ENCODE measurements at places on chromosomes 5 and 9.
A peak's percentile ranks its signal among the peaks of the same experiment; 100 is the strongest.

DNA sequence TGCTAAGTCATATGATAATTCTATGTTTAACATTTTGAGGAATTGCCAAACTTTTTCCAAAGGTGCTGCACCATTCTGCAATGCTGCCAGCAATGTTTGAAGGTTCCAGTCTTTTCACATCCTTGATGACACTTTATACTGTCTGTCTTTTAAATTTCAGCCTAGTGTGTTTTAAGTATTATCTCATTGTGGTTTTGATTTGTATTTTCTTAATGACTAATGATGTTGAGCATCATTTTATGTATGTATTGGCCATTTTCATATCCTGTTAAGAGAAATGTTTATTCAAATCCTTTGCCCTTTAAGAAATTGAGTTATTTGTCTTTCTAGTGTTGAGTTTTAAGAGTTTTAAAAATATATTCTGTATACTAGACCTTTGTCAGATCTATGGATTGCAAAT, 5.0 kb upstream of the TEX48 start:
- H3K36me3 ChIP-seq: no peaks in the 10 kb centered on the region
- no peak overlapping the region for H3K27ac ChIP-seq
- no peaks in the 10 kb centered on the region for H3K27me3 ChIP-seq
- DNase-seq: no peak
- H3K4me1 ChIP-seq: peaks cover 1% of the 10 kb centered on the region
- H3K4me3 ChIP-seq: no peak overlapping the region

DNA sequence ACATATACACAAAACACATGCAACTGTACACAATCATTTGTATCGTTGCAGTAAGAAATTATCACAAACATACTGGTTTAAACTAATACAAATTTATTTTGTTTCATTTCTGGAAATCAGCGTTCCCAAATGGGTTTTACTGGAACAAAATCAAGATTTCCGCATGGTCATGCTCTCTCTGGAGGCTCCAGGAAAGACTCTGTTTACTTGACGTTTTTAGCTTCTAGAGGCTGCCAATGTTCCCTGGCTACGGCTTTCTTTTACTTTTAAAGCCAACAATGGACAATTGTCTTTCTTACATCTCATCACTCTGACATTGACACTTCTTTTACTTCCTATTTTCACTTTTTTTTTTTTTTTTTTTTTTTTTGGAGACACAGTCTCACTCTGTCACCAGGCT, 793.1 kb downstream of the CDH9 start:
- no peak for DNase-seq
- H3K36me3 ChIP-seq: no peaks in the 10 kb centered on the region
- no peaks in the 10 kb centered on the region for H3K4me1 ChIP-seq
- H3K4me3 ChIP-seq: no peak overlapping the region
- no peaks in the 10 kb centered on the region for H3K27me3 ChIP-seq

- no peaks in the 10 kb centered on the region for H3K36me3 ChIP-seq
- no peaks in the 10 kb centered on the region for H3K4me1 ChIP-seq
- no peak overlapping the region for H3K27ac ChIP-seq
- no peak overlapping the region for H3K4me3 ChIP-seq
- H3K27me3 ChIP-seq: no peaks in the 10 kb centered on the region
Measured at GRCh38 chr9:81578606-81579005, 110.7 kb downstream of the TLE1 start.

GRCh38 chr9:69456201-69456600, 131.2 kb downstream of the ENTREP1 start:
- no peak overlapping the region for H3K4me3 ChIP-seq
- no peaks in the 10 kb centered on the region for H3K4me1 ChIP-seq
- no peaks in the 10 kb centered on the region for H3K27me3 ChIP-seq
- DNase-seq: no peak

DNA sequence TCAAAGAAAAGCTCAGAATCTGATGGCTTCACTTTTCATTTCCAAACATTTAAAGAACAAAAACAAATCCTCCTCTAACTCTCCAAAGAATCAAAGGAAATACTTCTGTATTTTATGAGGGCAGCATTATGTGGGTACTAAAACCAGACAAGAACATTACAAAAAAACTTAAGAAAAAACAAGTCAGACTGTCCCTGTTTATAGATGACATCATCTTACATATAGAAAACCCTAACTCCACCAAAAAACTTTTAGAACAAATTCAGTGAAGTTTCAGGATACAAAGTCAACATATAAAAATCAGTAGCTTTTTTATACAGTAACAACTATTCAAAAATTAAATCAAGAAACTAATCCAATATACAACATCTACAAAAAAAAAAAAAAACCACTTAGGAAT, 136.2 kb downstream of the PJA2 start:
- H3K27ac ChIP-seq: no peak overlapping the region
- H3K36me3 ChIP-seq: no peaks in the 10 kb centered on the region
- no peak for DNase-seq
- H3K4me1 ChIP-seq: no peaks in the 10 kb centered on the region

- no peak overlapping the region for H3K27ac ChIP-seq
- no peaks in the 10 kb centered on the region for H3K27me3 ChIP-seq
- H3K4me3 ChIP-seq: no peak overlapping the region
- peaks cover 5% of the 10 kb centered on the region for H3K4me1 ChIP-seq
- DNase-seq: no peak
Measured at GRCh38 chr5:163377982-163378381, 59.4 kb upstream of the CCNG1 start.

- H3K27me3 ChIP-seq: no peaks in the 10 kb centered on the region
- DNase-seq: no peak
- H3K4me1 ChIP-seq: no peaks in the 10 kb centered on the region
- no peaks in the 10 kb centered on the region for H3K36me3 ChIP-seq
Measured at GRCh38 chr5:40877371-40877988, 31.8 kb upstream of the C7 start.

DNA sequence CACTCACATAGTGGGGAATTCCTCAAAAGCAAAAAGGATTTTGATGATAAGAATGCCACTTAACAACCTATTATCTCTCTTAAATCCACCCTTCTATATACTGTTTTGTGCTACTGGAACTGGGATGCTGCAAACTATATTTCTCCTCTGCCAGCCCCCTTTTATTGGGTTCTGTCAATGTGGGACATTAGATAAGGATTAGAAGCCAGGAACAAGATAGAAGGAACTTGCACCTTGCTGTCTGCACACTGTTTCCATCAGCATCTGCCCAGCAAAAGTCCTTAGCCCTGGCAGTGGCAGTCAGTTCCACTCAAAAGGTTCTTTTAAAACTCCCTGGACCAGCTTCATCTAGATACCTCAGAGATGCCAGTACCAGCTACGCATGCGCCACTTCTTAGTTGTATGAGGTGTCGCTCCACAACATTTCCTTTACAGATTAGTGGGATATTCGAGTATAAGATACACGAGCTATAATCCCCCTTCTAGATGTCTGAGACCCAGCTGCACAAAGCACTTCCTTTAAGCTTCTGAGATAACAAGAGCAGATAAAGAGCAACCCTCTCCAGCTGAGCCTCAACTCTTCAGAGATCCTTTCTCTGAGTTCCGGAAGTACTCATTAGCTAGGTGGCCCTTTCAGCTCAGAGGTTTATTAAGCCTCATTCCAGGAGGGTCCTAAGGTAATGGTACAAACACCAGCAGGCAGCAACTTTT, 45.3 kb downstream of the CERT1 start:
- no peak overlapping the region for H3K4me3 ChIP-seq
- H3K27me3 ChIP-seq: no peaks in the 10 kb centered on the region
- H3K36me3 ChIP-seq: no peaks in the 10 kb centered on the region
- H3K4me1 ChIP-seq: no peaks in the 10 kb centered on the region
- H3K27ac ChIP-seq: no peak overlapping the region

GRCh38 chr5:122078116-122079110, at the start of gene LOX:
Gene LOX (minus strand): TSS chr5:122078259. CDS start chr5:122077985, 274 bp downstream.
- no peaks in the 10 kb centered on the region for H3K27me3 ChIP-seq
- peaks cover 14% of the 10 kb centered on the region for H3K4me1 ChIP-seq
- peak within 1 kb of the TSS; percentile 30 for H3K4me3 ChIP-seq
- H3K36me3 ChIP-seq: no peaks in the 10 kb centered on the region
- H3K27ac ChIP-seq: peak within 1 kb of the TSS; percentile 47

GRCh38 chr9:135038331-135038730, 49.1 kb upstream of the OLFM1 start:
- H3K27me3 ChIP-seq: no peaks in the 10 kb centered on the region
- no peaks in the 10 kb centered on the region for H3K36me3 ChIP-seq
- no peak overlapping the region for H3K4me3 ChIP-seq
- no peaks in the 10 kb centered on the region for H3K4me1 ChIP-seq

- peak; percentile 95 for DNase-seq
- peak overlapping the region; percentile 73 for H3K27ac ChIP-seq
- no peaks in the 10 kb centered on the region for H3K27me3 ChIP-seq
Measured at GRCh38 chr9:121281614-121282276, 13.8 kb downstream of the GSN start.

DNA sequence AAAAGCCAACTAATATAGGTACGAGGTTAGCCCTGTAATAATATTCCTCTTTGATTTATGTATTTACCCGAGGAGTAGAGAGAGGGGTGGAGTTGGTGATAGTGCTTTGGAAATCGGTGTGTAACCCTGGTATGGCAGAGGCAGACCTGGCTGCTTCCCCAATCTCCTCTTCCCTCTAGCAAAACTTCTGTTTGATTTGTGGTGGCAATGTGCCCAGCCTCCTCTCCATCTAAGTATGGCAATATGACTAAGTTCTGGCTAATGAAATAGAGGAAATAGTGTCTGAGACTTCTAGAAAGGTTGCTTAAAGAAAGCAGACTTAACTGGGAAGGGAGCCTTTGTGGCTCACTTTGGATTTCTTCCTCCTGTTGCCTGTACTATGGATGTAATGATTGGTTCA, 491.1 kb downstream of the ENC1 start:
- no peak overlapping the region for H3K27ac ChIP-seq
- no peaks in the 10 kb centered on the region for H3K36me3 ChIP-seq
- no peak for DNase-seq
- H3K4me1 ChIP-seq: no peaks in the 10 kb centered on the region
- no peaks in the 10 kb centered on the region for H3K27me3 ChIP-seq
- no peak overlapping the region for H3K4me3 ChIP-seq

GRCh38 chr5:93430673-93431199, 150.3 kb downstream of the NR2F1-AS1 start:
- no peak overlapping the region for H3K4me3 ChIP-seq
- H3K36me3 ChIP-seq: no peaks in the 10 kb centered on the region
- DNase-seq: no peak
- no peaks in the 10 kb centered on the region for H3K27me3 ChIP-seq

GRCh38 chr5:134226441-134227192, 744 bp upstream of the PPP2CA start:
- no peaks in the 10 kb centered on the region for H3K36me3 ChIP-seq
- peak; percentile 72 for DNase-seq
- peaks cover 19% of the 10 kb centered on the region for H3K4me1 ChIP-seq
- peak overlapping the region; percentile 99 for H3K27ac ChIP-seq

- peak within 1 kb of the TSS; percentile 53 for H3K4me3 ChIP-seq
- no peaks in the 10 kb centered on the region for H3K36me3 ChIP-seq
- H3K4me1 ChIP-seq: peaks cover 14% of the 10 kb centered on the region
- DNase-seq: no peak
Measured at GRCh38 chr9:93183663-93184431, at the start of gene WNK2. Gene WNK2 (plus strand): TSS chr9:93184139. CDS start chr9:93184930, 791 bp downstream.

GRCh38 chr5:154190595-154191304, at the start of gene GALNT10:
Gene GALNT10 (plus strand): TSS chr5:154190733. CDS start chr5:154190867, 134 bp downstream.
- DNase-seq: peak; percentile 80
- H3K27me3 ChIP-seq: no peaks in the 10 kb centered on the region
- no peaks in the 10 kb centered on the region for H3K4me1 ChIP-seq
- H3K4me3 ChIP-seq: peak within 1 kb of the TSS; percentile 79

- peak overlapping the region; percentile 76 for H3K27ac ChIP-seq
- H3K36me3 ChIP-seq: no peaks in the 10 kb centered on the region
- peaks cover 5% of the 10 kb centered on the region for H3K4me1 ChIP-seq
- H3K27me3 ChIP-seq: no peaks in the 10 kb centered on the region
- DNase-seq: no peak
- H3K4me3 ChIP-seq: no peak overlapping the region
Measured at GRCh38 chr9:94865582-94866452, 139.3 kb downstream of the AOPEP start.

GRCh38 chr9:136312436-136312835, 8.5 kb upstream of the CCDC187 start:
- peaks cover 4% of the 10 kb centered on the region for H3K4me1 ChIP-seq
- H3K36me3 ChIP-seq: no peaks in the 10 kb centered on the region
- H3K4me3 ChIP-seq: no peak overlapping the region
- no peak overlapping the region for H3K27ac ChIP-seq
- no peak for DNase-seq

DNA sequence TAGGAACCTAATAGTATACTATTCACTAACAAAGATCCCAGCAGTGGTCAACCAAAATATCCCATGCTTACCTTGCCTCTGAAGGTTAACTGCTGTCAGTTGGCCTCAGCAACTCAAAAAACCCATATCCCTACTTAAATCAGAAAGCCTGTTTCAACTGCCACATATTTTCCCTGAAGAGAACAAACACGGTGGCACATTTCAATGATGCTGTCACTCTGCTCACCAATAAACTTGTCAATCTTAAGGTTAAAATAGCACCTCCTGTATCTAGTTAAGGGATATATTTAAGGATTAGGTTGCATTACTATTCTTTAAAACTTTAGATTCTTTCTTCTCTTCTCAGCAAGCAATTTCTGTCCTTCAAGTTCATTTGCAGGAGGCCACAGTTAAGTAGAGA, 986.9 kb downstream of the CDH18 start:
- H3K4me1 ChIP-seq: no peaks in the 10 kb centered on the region
- no peak overlapping the region for H3K4me3 ChIP-seq
- no peak for DNase-seq
- H3K27me3 ChIP-seq: no peaks in the 10 kb centered on the region
- H3K36me3 ChIP-seq: no peaks in the 10 kb centered on the region
- no peak overlapping the region for H3K27ac ChIP-seq

DNA sequence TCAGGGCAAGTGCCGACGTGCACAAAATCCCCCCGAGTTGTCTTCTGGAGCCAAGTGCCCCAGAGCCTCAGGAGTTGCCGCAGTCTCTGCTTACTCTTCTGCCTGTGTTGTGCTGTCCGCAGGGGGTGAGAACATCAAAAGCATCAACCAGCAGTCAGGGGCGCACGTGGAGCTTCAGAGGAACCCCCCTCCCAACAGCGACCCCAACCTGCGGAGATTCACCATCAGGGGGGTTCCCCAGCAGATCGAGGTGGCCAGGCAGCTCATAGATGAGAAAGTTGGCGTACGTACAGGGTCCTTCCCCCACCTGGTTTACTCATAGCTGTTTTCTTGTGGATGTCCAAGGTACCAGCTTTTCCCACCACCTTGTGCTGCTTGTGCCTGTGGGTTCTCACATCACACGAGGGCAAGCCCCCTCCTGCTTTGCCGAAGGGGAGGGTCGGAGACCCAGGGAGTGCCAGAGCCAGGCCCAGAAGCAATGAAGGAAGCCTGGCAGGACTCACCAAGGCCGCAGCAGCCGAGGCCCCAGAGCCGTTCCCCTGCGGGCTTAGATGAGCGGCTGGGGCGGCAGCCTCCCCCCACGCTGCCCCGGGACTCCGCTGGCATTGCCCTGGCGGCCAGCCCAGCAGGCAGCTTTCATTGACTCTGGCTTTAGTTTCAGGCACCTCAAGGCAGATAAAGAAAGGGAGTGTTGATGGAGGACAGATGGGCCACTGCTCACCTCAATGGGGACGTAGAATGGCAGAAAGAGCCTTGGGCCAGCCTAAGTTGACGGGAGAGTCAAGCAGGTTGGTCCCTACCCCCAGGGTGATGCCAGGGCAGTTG, 33.7 kb upstream of the PRDM12 start:
- DNase-seq: no peak
- H3K36me3 ChIP-seq: no peaks in the 10 kb centered on the region
- no peaks in the 10 kb centered on the region for H3K4me1 ChIP-seq
- no peak overlapping the region for H3K4me3 ChIP-seq
- H3K27ac ChIP-seq: no peak overlapping the region

Measured in Peyer's patch (tissue), 4 donors.